Fibroblast of skin of right quadriceps (primary cell): ENCODE measurements at places on chromosomes 6 and 20.
A peak's percentile ranks its signal among the peaks of the same experiment; 100 is the strongest.

DNA sequence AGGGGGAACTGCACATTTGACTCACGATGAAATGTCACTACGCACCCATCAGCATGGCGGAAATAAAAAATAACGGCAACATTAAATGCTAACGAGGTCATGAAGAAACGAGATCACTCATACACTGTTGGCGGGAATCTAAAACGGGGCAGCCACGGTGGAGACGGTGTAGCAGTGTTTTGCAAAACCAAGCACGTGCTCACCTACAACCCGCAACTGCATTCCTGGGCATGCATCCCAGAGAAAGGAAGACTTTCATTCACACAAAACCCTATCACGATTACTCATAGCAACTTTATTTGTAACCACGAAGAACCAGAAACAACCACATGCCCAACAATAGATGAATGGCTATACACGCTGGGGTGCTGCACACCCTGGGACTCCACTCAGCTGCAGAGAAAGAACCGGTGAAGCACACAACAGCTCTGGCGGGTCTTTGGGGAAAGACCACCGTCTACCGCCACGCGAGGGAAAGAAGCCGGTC, 77.0 kb downstream of the YTHDF1 start:
- no peak for DNase-seq

- no peak for DNase-seq
Measured at GRCh38 chr6:87698547-87699006, 3.5 kb downstream of the AKIRIN2 start.

DNA sequence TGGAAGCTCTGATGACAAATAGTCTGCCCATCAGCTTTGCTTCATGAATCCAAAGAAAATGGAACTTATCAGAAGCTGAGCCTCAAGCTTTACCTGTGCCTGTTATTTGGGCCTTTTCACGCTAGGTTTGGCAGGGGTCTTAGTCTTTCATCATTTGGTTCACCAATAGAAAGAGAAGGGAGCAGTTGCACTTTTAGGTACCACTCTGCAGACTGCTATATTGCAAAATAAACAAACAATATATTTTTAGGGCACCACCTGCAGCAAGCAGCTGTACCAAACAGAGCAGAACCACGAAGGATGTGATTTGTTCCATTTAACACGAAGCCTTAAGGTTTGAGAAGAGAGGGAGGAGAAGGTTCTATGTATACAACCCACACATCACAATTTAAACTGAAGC, 291.4 kb upstream of the RNF217 start:
- DNase-seq = no peak

DNA sequence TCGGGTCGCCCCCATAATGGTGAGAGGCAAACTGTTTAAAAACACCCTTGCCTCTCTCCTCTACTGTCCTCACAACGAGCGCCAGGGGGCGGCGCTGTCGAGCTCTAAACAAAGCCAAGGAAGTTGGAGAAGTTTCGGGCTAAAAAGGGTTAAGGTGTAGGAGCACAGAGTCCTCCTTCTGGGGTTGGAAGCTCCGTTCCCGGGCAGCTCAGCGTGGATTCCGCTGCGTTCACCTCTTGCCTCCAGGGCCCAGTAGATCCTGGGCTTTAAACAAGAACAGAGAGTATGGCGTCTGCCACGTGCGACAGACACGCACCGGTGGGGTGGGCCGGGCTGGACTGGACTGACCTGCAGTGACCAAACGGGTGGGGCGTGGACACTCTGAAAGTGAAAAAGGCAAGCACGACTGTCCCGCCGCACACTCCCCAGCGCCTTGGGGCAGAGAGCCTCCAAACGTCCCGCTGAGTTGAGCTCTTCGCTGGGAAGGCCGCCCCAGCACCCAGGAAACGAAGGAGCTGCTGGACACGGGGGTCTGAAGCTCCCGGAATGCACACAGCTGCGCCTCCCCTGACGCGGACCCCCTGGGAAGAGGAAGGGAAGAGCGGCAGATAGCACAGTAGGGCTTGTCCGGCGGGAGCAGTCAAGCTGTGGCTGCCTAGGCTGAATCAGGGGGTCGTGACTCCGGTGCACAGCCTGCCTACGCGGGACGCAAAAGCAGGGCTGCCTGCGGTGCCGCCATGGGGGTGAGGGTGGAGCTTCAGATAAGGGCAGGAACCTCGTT, 1.6 kb upstream of the THBD start:
- DNase-seq = peak; percentile 87
